Thymus (tissue), 14 donors: ENCODE measurements at places on chromosomes 13 and 19. TPM values are rescaled to one million over a fixed set of nuclear protein-coding genes. Genes with fewer than 3 reads are reported as not detected.

SBK3 gene
- not detected for total RNA-seq

PSPN gene
- total RNA-seq = 0.90 TPM

BCAM gene
- 11.2 TPM for total RNA-seq

PLPP2 gene
- total RNA-seq = 2.6 TPM

LYPD5 gene
- total RNA-seq = 1.7 TPM

ZNF625 gene
- total RNA-seq = 4.8 TPM

ZNF221 gene
- 2.4 TPM for total RNA-seq

ATP4B gene
- 0.38 TPM for total RNA-seq

RFXAP gene
- total RNA-seq = 2.6 TPM

DNA sequence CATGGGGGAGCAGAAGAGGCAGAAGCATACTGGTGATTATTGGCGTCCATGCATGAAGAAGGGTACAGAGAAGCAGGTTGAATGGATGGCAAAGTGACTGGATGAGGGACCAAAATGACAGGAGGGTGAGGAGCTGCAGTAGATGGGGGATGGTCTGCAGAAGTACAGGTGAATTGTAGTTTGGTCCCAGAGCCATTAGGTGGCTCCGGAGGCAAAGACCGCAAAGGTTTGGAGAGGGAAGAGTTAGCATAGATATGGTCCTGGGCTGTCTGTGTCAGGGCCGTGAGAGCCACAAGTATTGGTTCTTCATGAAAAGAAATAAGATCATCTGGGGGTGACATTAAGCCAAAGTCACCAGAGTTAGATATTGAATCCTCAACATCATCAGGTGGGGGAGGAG, 59.0 kb upstream of the ZNF726 start:
- H3K36me3 ChIP-seq = no peaks in the 10 kb centered on the region
- H3K27ac ChIP-seq = peak overlapping the region; percentile 5
- H3K27me3 ChIP-seq = no peaks in the 10 kb centered on the region
- no peak overlapping the region for H3K4me3 ChIP-seq
- H3K4me1 ChIP-seq = no peaks in the 10 kb centered on the region
- DNase-seq = no peak

DNA sequence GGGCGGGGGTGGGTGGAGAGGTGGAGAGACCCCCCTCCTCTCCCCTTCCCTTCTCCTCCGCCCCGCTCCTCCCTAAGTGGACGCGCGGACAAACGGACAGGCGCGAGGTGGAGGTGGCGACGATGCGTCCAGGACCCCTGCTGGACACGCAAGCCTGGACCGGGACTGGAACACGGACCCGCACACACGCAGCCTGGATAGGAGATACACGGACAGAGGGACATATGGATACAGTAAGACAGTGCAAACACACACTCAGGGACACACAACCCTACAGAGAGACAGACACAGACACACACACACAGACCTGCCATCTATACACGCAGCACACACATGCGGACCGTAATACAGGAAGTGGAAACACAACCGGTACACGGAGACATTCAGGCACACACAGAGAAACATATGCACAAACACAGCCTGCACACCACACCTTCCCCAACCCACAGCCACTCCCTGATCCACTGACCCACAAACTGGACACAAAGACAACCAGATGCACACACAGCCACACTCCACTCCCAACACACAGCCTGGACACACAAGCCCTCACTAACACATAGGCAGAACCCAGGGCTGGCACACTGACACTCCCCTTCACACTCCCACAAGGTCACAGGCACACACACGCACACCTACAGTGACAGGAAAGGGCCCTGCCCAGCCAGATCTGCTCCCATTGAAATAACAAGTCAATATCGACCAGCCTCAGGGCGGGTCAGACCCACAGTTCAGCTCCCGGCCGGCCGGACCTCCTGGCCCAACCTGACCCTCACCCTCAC, 696 bp upstream of the ERFL start:
- H3K4me1 ChIP-seq = peaks cover 36% of the 10 kb centered on the region
- peaks cover 43% of the 10 kb centered on the region for H3K27me3 ChIP-seq
- H3K4me3 ChIP-seq = peak overlapping the region; percentile 38
- peak overlapping the region; percentile 62 for H3K27ac ChIP-seq

DNA sequence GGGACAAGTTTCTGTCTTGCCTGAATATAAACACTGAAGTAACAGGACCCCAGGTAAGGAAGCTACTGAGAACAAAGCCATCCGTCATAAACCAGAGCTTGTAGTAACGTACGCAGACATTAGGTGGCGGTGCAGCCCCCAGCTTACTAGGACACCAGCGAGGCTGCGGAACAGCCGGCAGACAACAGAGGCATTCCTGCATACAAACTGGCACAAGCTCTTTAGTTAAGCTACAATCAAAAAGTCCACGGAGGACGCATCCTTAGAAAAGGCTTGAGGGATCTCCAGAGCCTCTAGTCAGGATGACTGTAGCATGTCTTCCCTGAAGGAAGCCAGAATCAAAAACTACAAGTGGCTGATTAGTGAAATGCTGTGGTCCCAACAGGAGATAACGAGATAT, 26.2 kb downstream of the ZNF160 start:
- H3K27me3 ChIP-seq = no peaks in the 10 kb centered on the region
- peaks cover 22% of the 10 kb centered on the region for H3K36me3 ChIP-seq
- H3K4me1 ChIP-seq = no peaks in the 10 kb centered on the region
- no peak overlapping the region for H3K4me3 ChIP-seq
- peak; percentile 40 for DNase-seq

DNA sequence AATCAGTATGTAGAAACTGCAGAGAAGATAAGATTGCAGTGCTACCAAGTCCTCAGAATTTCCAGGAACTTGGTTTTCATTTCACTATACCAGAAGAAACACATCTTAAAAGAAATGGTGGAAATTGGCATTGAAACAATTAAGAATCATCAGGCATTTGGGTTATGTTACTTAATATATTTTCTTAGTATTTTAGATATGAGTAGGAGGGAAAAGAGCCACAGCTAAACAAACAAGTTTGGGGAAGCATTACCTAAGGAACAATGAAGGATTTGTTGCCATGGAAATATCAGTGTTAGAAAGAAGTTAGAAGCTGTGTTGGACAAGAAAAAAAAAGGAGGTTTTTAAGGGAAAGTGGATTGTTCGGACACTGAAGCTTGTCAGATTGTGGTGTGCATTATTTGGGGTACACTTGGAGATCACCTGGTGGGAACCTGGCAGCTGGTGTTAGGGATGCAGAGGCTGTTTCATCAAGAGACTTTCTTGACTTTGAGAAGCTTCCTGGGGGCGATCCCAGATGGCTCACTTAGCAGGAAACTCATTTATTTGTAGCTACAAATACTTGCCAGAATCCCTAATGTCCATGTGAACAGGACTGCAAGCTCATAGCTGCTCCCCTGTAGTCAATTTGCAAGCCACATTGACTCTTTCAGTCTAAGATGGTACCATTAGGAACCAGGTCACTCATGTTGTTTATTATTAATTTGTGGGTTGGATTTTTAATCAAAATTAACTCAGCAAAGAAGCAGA, 246.7 kb downstream of the RFC3 start:
- H3K36me3 ChIP-seq = no peaks in the 10 kb centered on the region
- H3K27me3 ChIP-seq = no peaks in the 10 kb centered on the region
- no peak overlapping the region for H3K4me3 ChIP-seq
- no peaks in the 10 kb centered on the region for H3K4me1 ChIP-seq

DNA sequence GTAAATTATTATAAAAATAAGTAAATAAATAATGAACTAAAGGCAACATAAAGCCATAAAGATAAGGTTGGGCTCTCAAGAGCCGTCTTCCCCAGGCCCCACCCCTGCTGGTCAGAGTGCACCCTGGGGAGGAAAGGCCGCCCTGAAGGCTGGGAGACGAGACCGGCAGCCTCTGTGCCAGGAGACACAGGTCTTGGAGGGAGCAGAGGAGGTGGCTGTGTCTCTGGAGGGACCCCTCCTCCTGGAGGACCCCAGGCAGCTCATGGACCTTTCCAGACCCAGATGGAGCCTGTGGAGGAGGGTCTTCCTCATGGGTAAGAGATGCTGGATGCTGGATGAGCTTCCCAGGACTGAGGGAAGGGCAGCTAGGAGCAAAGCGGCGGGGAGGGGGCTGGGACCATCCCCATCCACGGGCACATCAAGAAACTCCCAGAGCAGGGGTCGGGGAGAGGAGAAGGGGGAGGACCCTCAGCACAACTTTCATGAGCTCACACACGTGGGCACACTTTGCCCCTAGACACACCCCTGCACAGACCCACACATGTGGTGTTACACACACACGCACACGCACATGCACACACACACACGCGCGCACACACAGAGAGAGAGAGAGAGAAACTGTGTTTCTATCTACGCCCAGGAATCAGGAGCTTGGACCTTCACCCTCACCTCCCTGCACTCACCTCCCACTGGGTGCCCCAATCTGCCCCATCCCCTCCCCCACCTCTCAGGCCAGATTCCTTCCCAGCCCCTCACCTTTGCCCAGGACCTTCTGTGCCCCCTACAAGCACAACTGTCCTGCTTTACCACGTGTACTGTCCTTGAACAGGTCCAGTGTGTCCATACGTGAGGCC, at the start of gene CEACAM18:
Gene CEACAM18 (plus strand): TSS at position 159 of the 854 bp plus-strand sequence.
- H3K36me3 ChIP-seq = no peaks in the 10 kb centered on the region
- no peaks in the 10 kb centered on the region for H3K27me3 ChIP-seq
- H3K4me1 ChIP-seq = no peaks in the 10 kb centered on the region
- no peak within 1 kb of the TSS for H3K4me3 ChIP-seq
- no peak within 1 kb of the TSS for H3K27ac ChIP-seq

- H3K27ac ChIP-seq = no peak overlapping the region
- H3K4me1 ChIP-seq = no peaks in the 10 kb centered on the region
- no peak overlapping the region for H3K4me3 ChIP-seq
- DNase-seq = no peak
Observed at GRCh38 chr19:56964410-56964920, 123.9 kb upstream of the PEG3 start.

- no peaks in the 10 kb centered on the region for H3K36me3 ChIP-seq
- DNase-seq = no peak
- H3K4me1 ChIP-seq = no peaks in the 10 kb centered on the region
- H3K27ac ChIP-seq = no peak overlapping the region
Observed at GRCh38 chr13:87398047-87398446, 273.1 kb upstream of the SLITRK5 start.

GRCh38 chr13:26473571-26474230, 83.8 kb upstream of the WASF3 start:
- peaks cover 11% of the 10 kb centered on the region for H3K4me1 ChIP-seq
- H3K4me3 ChIP-seq = no peak overlapping the region
- H3K36me3 ChIP-seq = no peaks in the 10 kb centered on the region
- DNase-seq = no peak
- H3K27ac ChIP-seq = no peak overlapping the region

DNA sequence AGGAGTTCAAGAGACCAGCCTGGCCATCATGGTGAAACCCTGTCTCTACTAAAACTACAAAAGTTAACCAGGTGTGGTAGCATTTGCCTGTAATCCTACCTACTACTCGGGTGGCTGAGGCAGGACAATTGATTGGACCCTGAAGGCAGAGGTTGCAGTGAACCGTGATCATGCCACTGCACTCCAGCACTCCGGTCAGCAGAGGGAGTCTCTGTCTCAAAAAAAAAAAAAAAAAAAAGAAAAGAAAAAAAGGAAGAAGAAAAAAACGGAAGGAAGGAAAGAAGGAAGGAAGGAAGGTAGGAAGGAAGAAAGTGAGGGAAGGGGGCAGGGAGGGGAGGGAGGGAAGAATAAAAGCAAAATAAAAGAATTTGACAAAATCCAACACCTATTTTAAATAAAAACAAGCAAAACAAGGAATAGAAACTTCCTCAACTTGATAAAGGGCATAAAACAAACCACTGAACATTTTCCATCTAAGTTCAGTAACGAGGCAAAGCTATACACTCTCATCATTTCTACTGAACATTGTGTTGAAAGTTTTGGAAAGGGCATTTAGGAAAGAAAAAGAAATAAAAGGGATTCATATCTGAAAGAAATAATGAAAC, 411.6 kb upstream of the SLITRK5 start:
- no peak overlapping the region for H3K4me3 ChIP-seq
- H3K36me3 ChIP-seq = no peaks in the 10 kb centered on the region
- no peak overlapping the region for H3K27ac ChIP-seq
- no peaks in the 10 kb centered on the region for H3K27me3 ChIP-seq
